Stimulated activated CD4-positive, alpha-beta T cell treated with anti-CD3 and anti-CD28 coated beads, Interleukin-15, amount 100 ng/mL, for 24 hours (primary cell): ENCODE measurements at places on chromosomes 11 and 22.

- no peak for DNase-seq
Measured at GRCh38 chr22:46752286-46752987, 10.0 kb upstream of the TBC1D22A start.

DNA sequence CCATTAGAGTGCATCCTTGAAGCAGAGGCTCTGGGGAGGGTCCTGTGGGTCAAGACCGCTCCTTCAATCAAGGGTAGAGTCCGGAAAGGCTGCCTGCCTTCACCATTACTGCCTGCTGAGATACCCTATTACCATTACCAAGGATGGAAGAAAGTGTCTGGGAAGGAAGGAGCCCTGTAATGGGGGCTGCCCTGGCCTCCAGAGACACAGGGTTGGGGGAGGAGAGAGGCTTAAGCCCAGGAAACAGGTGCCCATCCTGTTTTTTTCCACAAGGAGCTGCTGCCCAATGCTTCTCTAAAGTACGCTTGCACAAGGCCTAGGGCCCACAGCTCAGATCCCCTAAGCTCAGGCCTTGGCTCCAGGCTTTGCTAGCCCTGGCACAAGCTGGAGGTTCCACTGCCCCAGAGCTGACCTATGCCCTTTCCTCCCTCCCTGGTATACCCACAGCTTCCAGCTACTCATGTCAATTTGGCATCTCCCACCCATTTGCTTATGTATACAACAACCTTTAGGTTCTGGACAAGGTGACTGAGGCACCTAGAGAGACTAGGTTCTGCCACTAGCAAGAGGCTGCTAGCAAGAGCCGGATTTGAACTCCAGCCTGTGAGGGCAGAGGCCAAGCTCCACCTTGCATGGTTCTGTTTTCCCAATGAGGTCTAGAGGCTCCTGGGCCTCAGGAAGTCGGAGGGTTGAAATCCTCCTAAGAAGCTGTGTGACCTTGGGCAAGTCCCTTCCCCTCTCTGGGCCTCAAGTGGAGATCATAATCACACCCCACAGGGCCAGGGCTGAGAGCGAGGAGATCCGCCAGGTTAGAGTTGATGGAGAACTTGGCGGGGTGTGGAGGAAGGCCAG lies 1.5 kb upstream of the PLCB3 start:
- no peak for DNase-seq

DNA sequence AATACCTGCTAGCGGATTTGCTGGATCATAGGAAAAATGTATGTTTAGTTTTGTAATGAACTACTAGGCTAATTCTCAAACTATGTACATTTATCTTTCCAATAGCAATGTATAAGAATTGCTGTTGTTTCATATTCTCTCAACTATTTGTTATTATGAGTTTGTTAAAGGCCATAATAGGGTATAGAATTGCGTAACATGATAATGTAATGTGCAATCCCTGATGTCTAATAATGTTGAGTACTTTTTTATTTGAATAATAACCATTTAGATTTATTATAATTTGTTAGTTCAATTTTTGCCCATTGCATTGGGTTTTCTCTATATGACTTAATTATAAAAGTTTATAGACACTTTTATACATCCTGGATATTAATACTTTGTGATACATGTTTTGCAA lies 801.6 kb downstream of the LUZP2 start:
- DNase-seq = no peak

GRCh38 chr11:116791002-116791812 lies 472 bp downstream of the APOA5 start:
- peak; percentile 84 for DNase-seq

GRCh38 chr11:68954836-68955606 lies 25.8 kb downstream of the MRGPRD start:
- no peak for DNase-seq

DNA sequence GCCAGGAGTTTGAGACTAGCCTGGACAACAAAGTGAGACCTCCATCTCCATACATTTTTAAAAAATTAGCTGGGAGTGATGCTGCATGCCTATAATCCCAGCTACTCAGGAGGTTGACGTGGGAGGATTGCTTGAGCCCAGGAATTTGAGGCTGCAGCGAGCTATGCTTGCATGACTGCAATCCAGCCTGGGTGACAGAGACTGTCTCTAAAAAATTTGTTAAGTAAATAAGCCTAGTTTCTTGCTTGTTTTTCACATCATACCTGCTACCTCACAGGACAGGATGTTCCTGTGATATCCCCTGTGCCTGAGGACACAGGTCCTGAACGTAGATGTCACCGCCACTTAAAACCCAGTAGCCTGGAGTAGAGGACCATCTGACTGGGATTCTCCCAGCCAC lies 348.6 kb downstream of the MN1 start:
- DNase-seq = no peak

GRCh38 chr11:125476721-125477120 lies 19.3 kb downstream of the FEZ1 start:
- DNase-seq = no peak

GRCh38 chr11:1077033-1077416 lies 2.4 kb downstream of the MUC2 start:
- no peak for DNase-seq

GRCh38 chr11:107473792-107474191 lies 16.2 kb upstream of the CWF19L2 start:
- no peak for DNase-seq

DNA sequence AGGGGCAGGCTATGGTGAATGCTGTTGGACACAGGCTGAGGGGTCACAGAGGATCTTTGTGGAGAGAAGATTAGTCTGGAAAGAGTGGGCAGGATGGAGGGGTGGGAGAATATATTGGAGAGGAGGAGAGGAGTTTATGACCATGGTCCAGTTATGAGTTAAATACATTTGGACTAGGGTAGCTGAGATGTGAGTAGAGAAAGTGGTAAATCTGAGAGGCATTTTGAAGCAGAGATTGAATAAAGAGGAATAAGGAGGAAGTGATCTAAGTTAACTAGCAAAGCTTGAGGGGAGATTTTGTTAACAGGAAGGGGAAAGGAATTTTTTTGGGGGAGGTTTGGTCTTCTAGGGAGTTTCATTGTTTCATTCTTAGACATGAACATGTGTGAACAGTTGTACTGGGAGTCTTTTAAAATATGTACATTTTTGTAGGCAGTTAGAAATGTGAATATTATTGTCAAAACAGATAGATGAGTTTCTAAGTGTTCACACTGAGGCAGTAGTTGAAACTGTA lies 43.1 kb upstream of the EED start:
- no peak for DNase-seq

- DNase-seq = no peak
Measured at GRCh38 chr11:32701616-32702015, 92.8 kb downstream of the CCDC73 start.

DNA sequence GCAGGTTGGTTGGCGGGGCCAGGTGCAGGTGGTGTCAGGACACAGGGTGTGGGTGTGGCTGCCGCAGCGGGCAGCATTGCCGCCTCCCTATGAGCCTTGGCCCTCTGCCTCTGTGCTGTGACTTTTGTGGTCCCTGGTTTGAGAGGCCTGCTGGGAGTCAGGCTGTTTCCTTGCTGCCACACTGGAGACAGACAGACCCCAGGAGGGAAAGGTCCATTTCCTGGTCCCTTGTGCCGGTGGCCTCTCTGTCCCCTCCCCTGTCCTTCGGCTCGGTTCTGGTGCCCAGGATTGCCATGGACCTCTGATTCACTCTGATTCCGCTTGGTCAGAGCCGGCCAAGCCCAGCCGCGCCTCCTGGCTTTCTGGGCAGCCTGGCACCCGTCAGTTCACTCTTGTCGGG lies 196.9 kb downstream of the TBC1D22A start:
- no peak for DNase-seq

- DNase-seq = no peak
Measured at GRCh38 chr11:64072403-64072802, 36.7 kb downstream of the FLRT1 start.

GRCh38 chr22:27900153-27900552 lies 18.9 kb downstream of the PITPNB start:
- DNase-seq = no peak

DNA sequence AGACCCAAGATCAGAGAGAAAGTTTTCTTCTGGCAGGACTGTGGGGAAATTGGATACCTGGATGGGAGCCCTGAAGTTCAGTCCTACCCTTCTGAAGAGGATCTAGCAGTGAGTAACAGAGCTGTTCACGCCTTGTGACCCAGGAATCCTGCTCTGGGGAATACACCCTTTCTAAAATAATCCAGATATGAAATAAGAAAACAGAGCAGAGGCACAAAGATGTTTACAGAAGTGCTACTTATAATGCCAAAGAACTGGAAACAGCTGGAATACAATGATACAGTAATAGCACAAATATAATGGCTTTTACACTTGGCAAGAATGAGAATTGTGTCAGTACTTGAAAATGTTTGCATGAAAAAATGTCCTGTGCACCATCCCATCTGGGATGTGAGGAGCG lies 304.0 kb upstream of the NARS2 start:
- no peak for DNase-seq
